ENCODE measurements at places on chromosomes 16 and 17.

- no peak for DNase-seq
Measured at GRCh38 chr17:35607239-35607847, 20.2 kb downstream of the AP2B1 start.

DNA sequence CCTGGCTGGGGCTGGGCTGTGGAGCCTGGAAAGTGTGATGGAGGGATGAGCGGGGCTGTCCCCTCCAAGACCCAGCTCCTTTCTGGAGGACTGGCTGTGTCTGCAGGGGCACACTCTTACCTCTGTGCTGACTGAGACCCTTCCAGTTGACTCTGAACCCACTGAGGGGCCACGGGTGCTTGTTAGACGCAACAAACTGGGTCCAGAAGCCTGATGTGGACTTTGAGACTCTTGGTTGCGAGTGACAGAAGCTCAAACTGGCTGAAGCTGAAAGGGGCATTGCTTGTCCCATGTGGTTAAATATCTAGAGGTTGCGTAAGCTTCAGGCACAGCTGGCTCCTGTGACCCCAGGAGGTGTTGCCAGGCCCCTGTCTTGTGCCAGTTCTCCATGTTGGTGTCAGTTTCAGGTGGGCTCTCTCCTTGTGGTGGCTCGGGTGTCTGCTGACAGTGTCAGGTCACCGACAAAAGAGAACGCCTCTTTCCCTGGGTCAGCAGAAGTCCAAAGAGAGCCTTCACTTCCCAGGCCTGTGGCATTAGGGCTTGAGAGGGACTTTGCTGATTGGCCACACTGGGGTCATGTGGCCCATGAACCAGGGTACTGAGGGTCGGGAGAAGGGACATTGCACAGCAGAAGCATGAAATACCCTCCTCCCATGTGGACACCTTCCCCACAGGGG lies 16.7 kb downstream of the ADCY7 start:
- no peak for DNase-seq

DNA sequence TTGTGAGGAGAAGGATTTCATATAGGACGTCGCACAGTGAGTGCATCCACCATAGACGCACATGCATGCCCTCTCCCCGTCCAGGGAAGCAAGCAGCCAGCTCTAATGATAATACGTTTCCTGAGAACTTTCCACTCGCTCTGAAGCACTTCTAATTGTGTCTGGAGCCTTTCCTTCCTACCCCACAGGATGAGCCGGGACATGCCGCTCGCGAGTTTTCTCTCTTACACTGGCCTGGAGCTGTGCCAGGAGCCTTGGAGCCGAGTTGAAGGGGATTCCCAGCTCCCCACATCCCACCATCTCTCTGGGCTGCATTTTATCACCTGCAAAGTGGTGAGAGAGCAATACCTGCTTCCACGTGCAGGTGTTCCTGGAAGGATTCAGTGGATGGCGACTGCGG lies 368.1 kb downstream of the C16orf95 start:
- DNase-seq, result no peak

DNA sequence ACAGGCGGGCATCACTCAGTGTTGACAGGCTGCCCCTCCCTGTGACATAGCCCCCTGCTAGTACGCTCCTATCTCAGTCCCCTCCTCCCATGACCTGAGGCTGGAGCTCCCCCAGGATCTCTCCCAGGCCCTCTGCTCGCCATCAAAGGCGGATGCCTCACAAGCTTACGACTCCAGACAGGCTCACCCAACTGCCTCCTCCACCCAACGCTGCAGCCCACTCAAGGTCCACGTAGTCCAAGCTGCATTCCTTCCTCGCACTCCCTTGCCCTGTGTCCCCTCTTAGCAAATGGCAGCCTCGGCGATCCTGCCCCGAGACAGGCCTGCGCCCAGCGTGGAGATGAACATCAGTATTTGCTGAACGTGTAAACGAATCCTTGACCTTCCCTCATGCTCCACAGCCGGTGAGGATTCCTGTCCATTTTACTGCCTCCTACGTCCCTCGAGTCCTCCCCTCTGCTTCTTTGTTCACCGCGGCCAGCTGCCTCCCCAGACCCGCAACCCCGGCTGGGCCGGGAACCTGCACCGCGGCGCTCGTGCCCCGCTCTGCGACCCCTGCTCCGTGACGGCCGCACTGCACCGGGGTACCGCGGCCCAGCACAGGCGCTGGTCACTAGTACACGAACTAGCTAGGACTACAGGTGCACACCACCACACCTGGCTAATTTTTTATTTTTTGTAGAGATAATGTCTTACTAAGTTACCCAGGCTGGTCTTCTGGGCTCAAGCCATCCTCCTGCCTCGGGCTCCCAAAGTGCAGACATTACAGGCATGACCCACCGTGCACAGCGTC lies 838 bp upstream of the TMEM97 start:
- no peak for DNase-seq

DNA sequence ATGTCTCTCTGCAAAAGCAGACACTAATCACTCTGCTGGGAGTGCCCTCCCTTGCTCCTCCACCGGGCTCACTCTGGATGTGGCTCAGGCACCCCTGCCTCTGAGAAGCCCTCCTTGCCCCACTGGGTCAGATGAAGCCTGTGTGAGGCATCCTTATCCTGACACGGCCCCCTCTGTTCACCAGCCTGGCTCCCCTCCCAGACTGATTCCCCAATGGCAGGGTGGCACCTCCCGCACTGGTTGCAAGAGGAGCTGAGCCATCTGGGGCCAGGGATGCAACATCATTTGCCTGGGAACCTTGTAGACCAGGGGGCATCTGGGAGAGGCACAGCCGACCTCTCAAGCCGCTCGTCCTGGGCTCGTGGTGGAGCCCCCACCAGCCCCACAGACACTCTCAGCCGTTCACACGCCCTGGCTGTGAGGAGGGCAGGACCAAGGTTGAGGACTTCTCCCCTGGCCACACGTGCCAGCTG lies 6.7 kb downstream of the SMTNL2 start:
- DNase-seq, result no peak

DNA sequence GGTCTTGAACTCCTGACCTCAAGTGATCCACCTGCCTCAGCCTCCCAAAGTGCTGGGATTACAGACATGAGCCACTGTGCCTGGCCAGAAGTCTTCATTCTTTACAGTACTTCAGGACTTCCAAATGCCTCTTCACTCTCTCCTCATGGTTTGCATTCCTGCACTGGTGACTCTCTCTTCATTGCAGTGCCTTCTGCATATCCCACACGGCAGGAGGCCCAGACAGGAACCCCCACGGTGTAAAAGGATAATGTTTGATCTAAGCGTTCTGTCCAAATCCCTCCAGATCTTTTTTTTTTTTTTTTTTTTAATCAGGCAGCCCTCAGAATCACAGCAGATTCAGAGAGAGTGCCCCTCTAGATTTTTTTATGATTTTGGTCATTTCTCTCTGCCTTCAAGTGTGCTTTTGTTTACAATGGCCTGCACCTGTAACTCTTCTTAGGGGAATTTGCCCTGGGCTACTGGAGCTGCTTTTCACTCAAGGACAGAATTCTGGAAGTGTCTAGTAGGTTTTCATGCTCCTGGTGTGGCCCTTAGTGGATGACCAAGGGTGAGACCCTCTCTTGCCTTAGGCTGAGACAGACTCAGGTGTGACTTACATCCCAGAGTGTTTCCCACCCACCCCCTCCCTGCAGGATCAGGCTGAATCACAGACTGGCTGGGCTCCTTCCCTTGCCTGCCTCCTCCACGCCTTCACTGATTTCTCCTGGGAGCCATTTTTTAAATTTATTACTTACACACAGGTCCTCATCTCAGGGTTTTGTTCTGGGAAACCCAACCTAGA lies 19.8 kb upstream of the NF1 start:
- DNase-seq, result peak; percentile 55

GRCh38 chr16:85898521-85899442 lies at the start of gene IRF8:
IRF8 (plus strand) TSS chr16:85899162; CDS start chr16:85903016, 3,854 bp downstream.
- DNase-seq, result peak; percentile 65

DNA sequence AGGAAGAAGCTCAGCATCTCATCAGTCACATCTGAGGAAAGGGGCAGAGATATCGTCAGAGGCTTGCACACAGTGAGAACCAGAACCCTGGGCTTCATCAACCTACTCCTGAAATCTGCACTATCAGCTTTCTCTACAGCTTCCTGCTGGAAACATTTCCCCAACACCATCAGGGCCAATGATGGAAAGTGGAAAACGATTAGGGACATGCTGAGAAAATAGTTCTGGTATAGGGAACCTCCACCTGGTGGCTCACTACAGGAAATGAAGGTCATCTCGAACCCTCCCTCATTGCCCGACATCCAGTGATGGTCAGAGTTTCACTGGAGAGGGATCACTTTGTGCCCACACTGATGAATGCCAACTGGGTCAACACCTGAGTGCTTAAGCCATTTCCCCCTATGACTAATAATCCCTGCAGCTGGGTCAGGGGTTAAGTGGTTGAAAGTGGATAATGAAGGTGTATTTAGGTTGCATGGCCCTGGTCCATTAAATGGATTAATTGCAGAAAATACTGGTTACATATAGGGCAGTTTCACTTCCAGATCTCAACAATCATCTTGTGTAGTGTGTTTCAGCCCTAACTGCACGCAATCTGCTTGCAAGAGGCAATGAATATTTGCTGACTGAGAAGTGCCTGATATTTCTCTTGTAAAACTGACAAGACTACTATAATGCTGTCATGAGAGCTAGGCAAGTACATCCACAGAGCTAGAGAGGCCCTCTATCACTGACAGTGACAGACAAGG lies 43.1 kb upstream of the GSG1L start:
- DNase-seq, result no peak

DNA sequence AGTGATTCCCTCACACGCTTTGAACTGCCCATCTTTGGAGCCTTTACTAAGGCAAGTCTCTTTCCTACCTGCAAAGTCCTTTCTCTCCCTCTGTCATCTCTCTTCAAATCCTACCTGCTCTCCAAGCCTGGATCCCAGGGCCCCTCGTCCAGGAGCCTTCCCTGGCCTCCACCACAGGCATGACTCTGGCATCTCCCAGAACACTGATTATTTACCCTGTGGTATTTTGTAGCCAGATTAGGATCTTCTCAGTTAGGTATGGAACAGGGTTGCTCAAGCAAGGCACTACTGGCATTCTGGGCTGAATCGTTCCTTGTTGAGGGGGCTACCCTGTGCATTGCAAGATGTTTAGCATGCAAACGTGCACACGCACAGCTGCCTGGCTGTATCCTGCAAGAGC lies 31.9 kb upstream of the POLR3E start:
- DNase-seq, result no peak

GRCh38 chr16:20904507-20905081 lies 4.0 kb downstream of the LYRM1 start:
- DNase-seq, result no peak

- DNase-seq, result no peak
Measured at GRCh38 chr17:80778716-80779115, 212.9 kb upstream of the CHMP6 start.

DNA sequence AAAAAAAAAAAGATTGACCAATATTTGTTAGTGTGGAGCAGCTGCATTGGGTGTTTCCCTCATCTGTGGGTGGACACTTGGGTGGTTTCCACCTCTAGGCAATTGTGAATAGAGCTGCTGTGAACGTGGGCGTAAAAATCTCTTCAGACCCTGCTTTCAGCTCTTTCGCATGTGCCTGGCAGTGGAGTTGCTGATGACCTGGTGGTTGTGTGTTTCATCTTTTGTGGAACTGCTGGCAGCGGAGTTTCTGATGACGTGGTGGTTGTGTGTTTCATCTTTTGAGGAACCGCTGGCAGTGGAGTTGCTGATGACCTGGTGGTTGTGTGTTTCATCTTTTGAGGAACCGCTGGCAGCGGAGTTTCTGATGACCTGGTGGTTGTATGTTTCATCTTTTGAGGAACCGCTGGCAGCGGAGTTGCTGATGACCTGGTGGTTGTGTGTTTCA lies 21.4 kb downstream of the ZC3H18 start:
- no peak for DNase-seq

GRCh38 chr17:30239089-30239462 lies 3.6 kb upstream of the SLC6A4 start:
- DNase-seq, result no peak

DNA sequence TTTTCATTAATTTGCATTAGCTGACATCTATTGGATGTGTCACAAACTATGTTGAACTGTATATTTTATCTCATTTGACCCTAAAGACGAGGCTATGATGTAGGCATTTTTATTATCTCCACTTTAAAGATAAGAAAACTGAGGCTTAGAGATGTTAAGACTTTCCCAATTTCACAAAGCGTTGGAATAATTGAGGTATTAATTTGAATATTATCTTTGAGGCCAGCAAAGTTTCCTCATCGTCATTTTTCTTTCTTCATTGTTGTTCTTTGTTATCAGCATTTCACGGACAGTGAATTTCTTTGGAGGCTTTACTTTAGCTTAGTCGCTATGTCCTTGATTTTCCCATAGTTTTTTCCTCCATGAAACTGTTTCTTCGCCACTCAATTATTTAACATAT lies 227.5 kb upstream of the MYOCD start:
- DNase-seq, result no peak

DNA sequence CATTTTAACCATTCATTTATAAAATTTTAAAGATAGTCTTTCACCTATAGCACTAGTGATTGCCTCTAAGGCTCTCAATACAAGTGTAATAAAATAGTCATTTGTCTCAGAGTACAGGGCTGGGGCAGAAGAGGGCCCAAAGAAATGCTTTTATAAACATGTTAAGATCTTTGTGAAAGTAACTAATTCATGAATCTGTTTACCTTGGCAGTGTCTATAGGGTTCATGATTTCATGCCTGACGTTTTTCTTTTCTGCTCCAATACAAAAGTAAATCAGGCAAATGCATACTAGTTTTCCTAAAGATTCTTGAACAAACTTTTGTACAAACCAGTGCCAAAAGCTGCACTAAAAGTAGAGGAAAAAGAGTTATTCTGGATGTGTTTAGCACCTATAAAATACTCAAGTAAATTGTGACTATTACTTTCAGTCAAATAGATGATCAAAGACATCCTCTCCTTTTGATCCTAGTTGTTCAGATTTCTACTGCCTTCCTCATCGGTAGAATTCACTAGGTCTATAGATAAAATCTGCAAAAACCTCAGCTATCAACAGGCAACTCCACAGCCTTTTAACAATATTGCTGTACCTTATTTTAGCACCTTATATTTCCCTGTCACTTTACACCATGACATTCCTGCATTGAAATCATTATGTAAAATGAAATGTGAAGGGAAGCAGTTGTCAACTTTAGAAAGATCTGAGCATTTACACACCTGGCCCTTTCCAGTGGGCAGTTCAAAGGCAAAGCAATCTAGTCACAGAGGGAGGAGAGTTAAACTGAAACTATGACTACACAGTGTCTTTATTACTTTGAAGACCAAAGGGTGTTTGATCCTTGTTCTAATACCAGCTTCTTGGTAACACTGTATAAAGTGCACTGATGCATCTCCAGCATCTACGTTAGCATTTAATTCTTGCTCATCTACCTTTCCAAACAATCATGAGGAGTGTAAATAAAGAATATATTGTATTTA lies 100.0 kb upstream of the MED13 start:
- no peak for DNase-seq

Data from spinal cord (tissue), 10 donors.